ENCODE measurements at places on chromosomes 7 and 10.

- DNase-seq = no peak
These were observed 35.5 kb downstream of the PPP1R3C start for GRCh38 chr10:91597197-91597881.

DNA sequence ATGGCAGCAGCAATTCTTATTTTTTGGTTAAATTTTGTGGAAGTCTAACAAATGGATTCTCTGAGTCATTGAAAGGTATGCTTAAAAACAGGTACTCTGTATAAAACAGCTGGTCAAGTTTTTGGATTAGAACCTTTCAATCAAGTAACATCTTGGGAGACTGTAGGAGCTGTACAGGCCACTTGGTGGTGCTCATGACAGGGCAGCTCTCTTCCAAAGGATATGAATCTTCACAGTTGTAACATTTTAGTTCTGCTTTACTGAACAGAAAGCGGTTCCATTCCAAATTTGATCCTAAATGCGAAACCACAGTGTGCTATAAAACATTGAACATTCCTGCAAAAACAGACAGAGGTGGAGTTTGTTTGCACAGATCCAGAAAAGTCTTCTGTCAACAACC is 44.5 kb upstream of the AGR3 start:
- DNase-seq = peak; percentile 34

DNA sequence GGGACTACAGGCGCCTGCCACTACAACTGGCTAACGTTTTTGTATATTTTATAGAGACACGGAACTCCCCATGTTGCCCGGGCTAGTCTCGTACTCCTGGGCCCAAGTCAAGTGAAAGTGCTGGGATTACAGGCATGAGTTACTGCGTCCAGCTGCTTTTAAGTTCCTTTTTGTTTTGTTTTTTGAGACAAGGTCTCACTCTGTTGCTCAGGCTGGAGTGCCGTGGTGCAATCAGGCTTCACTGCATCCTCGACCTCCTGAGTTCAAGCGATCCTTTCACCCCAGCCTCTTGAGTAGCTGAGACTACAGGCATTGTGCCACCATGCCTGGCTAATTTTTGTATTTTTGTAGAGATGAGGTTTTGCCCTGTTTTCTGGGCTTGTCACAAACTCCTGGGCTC is 155.0 kb downstream of the GALNT17 start:
- DNase-seq = no peak

- no peak for DNase-seq
These were observed 25.9 kb upstream of the OCM start for GRCh38 chr7:5854738-5855137.

- DNase-seq = no peak
These were observed 21.0 kb downstream of the PWWP2B start for GRCh38 chr10:132417957-132418441.

GRCh38 chr10:788796-789748 is 99.6 kb upstream of the DIP2C start:
- DNase-seq = peak; percentile 94

DNA sequence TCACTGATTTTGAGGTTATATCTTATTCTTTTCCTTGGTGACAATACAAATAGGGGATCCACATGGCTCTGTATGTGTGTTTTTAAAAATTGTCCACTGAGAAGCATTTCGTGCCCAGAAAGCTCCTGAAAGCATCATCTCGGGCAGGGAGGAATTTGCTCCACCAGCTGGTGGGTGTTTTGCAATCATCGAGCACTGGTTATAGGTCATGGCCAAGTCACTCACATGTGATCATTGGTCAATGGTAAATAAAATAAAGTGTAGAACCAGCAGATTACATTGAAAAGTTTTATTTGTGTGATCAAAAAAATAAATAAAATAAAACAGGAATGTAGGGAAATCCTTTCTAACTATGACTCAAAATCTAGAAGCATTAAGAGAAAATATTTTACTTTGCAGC is 23.0 kb upstream of the SNX13 start:
- DNase-seq = peak; percentile 75

DNA sequence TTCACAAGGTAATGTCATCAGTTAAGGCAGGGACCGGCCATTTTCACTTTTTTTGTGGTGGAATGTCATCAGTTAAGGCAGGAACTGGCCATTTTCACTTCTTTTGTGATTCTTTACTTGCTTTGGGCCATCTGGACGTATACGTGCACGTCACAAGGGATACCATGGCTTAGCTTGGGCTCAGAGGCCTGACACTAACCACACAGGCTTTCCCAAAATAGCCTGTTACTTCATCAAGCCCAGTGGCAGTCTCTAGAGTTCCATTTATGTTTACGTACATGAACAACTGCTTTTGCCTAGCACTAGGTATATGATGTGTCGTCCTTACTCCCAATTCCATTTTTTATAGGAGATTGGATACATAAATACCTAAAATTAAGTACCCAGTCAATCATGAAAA is 237.9 kb downstream of the C7orf25 start:
- no peak for DNase-seq

- no peak for DNase-seq
These were observed 3.5 kb upstream of the IGF2BP3 start for GRCh38 chr7:23473844-23474093.

DNA sequence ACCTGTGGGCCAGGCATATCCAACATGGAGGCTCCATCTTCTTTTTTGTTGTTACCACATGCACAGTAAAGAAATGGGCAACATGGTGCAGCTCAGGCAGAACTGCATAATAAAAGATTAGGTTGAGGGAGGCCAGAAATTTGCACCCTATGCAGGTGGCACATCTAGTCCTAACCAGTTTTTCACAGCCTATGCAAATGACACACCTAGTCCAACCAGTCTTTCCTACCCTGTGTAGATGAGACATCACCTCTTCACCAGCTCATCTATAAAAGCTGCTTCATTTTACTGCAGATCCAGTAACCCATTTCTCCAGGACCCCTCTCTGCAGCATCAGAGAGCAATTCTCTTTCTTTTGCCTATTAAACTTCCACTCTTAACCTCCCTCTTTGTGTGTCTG is 411.0 kb upstream of the PCDH15 start:
- no peak for DNase-seq

DNA sequence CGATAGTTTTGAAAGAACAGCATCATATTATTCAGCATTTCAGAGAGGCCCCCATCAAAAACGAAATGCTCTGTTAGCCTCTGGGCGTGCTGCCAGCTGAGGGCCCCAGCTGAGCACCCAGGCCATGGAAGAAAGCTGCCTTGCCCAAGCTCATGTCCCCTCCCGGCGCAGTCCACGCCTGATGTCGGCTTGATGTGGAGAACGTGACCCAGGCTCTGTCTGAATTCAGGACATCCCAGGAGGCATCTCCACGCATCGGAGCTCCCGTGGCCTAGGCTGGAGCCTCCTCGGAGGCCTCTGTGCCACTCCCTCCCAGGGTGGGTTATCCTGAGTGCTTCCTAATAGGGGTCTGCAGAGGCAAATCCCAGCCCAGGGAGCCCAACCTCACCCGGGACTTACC is 218.3 kb upstream of the AKR1E2 start:
- DNase-seq = no peak

DNA sequence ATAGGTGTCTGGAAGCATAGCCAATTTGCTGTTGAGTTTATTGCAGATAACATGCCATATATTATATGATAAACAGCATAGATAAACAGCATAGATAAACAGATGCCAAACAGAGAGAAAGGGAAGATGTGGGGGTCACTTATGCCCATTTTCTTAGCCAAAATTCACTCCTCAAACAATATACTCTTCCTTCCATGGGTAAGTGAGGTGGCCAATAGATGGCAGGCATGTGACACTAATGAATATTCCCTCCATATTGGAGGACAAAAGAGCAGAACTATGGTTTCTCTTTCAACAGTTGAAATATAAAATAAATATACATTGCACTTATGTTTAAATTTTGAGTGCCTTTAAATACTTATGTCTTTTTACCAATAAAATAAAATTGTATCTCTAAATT is 1212.8 kb downstream of the REEP3 start:
- no peak for DNase-seq

DNA sequence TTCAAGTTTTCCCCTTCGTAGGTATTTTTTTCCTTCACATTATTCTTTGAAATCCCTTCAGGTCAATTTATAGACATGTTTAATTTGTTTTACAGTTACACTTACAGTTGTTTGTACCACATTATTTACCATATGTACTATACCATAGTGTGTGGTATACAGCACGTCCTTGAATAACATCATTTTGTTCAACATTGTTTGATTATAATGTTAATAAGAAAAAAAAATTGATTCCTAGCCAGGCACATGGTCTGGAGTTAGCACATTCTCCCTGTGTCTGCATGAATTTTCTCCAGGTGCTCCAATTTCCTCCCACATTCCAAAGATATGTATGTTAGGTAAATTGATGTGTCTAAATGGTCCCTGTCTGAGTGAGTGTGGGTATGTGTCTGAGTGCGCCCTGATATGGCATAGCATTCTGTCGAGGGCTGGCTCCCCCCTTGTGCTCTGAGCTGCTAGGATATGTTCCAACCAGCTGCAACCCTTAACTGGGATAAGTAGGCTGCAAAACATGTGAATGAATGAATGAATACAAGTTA is 247.6 kb downstream of the CCDC7 start:
- no peak for DNase-seq

DNA sequence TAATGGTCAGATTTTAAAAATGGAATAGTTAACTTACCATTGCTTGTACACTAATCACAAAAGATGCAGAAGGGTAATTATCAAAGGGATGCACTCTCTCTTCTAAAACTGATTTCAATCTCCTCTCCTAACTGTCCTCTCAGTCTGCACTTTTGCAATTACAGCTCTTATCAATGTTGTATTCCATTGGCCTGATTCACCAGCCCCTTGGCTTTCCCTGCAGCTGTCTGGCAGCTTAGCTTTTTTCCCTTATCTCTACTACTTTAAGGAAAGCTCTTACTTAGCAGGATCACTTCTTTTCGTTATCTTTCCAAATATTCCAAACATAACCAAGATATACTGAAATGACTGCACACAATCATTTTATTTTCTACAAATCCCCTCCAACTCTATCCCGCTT is 448.8 kb downstream of the GRM8 start:
- no peak for DNase-seq

DNA sequence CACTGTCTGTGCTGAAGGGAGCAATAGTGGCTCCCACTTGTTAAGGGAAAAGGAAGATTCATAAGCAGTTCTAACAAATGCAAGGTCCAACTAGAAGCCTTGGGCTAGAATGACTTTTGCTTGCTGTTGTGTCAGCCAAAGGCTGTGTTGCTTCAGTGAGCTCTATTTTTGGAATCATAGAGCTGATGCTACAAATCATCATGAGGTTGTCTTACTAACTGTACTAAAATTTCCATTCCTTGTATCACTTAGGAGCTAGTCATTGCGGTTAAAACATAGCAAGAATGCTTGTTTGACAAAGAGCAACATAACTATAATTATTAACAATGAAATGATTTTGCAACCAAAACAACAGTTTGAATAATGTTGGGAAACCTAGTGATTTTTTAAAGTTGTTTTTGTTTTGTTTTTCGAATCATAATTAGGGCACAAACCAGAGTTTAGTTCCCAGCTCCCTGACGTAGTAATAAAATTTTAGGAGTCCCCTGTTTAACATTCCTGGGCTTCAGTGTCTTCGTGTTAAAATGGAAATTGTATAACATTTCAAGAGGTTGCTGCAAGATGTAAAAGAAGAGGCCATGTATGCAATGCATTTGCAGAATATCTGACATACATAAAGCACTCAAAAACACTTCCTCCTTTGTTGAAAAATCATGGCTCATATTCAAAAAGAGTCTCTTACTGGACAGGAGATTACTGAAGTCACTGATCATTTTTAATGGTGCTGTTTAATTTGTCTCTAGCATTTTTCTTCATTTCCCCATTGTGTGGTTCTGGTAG is 183.4 kb downstream of the MACC1 start:
- peak; percentile 22 for DNase-seq

DNA sequence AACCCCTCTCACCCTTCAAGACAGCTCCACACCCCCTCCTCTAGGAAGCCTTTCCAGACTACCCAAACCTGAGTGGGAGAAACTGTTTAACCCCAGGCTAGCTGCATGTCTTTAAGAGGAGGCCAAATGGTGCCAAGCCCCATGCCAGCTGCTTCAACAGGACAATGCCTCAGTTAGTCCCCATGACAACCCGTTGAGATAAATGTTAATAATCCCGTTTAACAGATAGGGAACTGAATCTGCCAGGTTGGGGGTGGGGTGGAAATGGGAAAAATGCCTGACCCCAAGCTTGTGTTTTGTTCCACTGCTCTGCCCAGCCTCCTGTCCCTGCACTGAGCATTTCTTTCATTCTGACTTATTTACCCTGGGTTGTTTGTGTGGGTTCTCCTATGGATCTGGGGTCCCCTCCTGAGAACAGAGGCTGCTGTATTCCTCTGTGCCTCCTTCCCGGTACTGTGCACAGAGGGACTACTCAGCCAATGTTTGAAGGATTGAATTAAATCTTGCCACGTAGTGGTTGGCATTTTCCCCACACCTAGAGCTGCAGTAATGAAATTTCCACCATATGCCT is 452.6 kb upstream of the ZMIZ1 start:
- no peak for DNase-seq

DNA sequence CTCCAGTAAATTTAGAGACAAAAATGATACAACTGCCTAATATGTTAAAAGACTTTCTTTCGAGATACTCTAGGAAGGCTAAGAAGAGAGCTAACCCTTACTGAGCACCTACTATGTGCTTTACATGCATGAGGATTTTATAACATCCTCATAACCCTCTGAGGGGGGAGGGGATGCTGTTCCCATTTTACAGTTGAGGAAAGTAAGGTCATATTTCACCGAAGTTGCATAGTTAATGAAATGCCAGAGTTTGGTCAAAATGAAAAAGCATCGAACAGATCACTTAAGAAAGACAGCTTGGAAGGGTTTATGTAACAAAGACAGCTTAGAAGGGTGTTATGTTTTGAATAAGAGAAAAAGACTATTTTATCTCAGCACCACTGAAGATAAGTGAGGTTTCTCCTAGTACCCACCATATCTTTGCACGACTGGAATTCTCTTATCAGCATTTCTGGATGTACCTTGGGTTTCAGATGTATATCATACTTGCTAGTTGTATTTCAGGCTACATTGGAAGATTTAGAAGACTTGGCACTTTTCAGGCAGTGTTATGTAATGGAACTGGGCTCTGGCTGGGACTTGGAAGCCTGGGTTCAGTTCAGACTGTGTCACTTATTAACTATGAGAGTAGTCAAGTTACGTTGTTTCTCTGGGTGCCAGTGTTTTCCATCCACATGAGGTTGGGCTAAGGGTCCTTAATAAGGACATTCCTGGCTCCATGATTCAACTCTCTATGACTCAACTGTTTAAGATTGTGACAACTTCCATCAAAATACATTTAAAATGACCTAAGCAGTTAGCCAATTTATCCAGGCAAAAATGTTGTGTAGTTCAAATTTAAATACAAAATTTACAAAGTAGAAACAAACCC is 6.0 kb downstream of the RHOBTB1 start:
- peak; percentile 39 for DNase-seq
